Cortex of kidney (tissue), 1 donor: ENCODE measurements at places on chromosomes 5 and 9.
A peak's percentile ranks its signal among the peaks of the same experiment; 100 is the strongest.

GRCh38 chr5:73418244-73418691, 30.3 kb downstream of the FOXD1 start:
- no peak for DNase-seq

DNA sequence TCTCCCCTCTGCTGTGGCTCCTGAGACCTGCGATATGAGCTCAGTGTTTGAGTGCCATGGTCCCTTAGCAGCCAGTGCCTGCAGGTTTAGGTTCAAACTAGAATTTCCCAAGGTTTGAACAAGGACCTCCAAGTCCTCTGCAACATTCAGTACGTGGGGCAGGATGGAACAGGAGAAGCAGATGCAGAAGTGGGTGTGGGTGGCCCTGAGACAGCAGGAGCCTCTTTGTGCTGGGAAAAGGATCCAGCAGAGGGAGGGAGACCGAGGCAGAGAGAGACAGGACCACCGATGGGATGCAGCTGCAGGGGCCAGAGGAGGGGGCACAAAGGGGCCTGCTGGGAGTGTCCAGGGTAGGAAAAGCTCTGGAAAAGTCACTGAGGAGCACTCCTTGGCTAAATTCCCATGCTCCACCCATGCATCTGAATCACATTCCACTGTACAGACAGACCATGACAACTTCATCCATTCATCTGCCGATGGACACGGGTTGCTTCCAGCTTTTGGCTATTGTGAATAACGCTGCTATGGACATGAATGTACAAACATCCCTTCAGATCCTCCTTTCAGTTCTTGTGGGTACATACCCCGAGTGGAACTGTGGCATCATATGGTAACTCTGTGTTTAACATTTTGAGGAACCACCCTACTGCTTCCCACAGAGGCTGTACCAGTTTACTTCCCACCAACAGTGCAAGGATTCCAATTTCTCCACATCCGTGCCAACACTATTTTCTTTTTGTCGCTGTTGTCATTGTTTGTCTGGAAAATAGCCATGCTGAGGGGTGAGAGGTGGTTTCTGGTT, 26.7 kb upstream of the SUSD3 start:
- no peak for DNase-seq

DNA sequence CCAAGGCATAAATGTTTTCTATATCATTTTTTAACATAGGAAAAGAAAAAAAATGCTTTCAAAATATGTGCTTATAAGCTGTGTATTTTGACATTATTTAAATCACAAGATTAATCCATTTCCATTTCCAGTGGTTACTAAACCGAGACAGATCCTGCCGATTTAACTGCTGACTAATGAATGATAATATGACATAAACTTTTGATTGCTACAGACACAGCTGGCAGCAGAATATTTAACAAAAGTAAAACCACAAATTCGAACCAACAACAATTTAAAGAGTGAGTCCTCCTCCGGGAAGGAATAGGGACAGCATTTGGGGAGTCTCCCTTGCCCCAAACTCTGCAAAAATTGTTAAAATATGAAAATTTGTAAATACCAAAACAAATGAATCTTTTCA, 401.3 kb upstream of the DAB2 start:
- no peak for DNase-seq

GRCh38 chr5:169711551-169712225, 74.6 kb downstream of the DOCK2 start:
- no peak for DNase-seq

DNA sequence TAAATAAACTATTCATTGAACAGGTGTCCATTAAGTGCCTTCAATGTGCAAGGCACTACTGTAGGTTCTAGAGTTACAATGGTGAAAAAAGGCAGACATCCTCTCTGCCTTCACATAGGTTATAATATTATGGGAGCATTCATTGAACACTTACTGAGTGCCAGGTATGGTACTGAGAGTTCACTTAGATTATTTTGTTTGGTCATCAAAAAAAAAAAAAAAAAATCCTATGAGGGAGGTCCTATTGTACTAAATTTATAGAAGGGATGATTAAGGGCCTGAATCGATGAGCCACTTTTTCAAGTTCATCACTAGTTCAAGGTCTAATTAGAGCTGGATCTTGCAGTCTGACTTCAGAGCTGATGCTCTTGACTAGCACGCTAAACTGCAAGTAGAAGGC, 22.8 kb upstream of the PANK3 start:
- no peak for DNase-seq

- DNase-seq = no peak
These were observed 11.9 kb downstream of the MSX2 start for GRCh38 chr5:174736331-174736721.

DNA sequence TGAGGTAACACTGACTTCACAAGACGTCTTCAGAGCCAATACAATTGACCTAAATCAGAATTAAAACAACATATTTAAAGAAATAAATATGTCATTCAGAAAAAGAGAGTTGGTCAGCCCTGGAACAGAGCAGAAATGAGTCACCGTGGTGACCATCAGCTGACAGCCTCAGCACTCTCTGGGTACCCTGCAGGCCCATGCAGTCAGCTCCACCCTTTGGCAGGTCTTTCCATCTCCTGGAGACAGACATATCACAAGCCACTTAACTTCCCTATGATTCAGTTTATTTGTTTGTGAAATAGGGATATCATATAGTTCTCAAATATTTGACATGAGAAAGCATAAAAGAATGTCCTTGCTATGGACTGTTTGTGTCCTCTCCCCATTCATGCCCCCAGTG, 151.6 kb upstream of the MEF2C start:
- no peak for DNase-seq

DNA sequence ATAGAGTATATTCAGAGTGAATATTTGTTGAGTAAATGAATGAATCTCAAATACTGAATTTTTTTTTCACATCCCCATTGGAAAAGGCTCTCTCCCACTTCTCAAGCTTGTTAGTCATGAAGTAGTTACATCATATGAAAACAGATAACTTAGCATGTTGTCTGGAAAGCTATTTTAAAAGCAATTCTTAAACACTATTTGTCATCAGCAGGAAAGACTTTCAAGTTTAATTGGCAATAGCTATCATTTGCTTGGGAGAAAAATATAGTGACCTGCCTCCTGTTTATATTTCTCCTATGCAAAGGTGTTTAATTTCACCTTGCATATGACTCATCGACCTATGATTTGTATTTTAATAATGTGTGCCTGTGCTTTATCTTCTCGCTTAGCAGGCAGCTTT, 499.8 kb upstream of the GRIA1 start:
- no peak for DNase-seq

- no peak for DNase-seq
These were observed 48.2 kb upstream of the ZNF169 start for GRCh38 chr9:94210616-94211603.

GRCh38 chr9:94941211-94941875, 214.8 kb downstream of the AOPEP start:
- no peak for DNase-seq

GRCh38 chr9:69931340-69931739, 110.7 kb downstream of the CFAP95 start:
- DNase-seq = no peak

GRCh38 chr9:72012646-72013045, 47.8 kb downstream of the C9orf57 start:
- no peak for DNase-seq

DNA sequence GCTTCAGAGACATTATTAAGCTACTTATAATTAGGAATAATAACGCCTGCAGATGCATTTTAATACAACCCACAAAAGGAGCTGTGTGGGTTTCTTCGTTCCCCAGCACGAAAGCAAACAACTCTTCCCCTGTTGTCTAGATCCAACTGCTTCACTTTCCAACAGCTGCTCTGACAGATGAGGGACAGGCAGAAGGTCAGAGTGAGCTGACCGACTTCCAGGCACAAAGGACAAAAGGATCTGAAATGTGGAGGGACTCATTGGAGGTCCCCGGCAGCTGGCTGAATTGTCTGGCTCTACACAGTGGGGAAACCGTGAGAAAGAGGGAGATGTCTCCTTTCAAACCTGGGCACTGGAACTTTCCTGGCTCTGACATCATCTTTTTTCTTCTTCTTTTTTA, 79.1 kb upstream of the ALDH1B1 start:
- DNase-seq = no peak

- DNase-seq = no peak
These were observed 530 bp downstream of the UCK1 start for GRCh38 chr9:131530546-131530919.

DNA sequence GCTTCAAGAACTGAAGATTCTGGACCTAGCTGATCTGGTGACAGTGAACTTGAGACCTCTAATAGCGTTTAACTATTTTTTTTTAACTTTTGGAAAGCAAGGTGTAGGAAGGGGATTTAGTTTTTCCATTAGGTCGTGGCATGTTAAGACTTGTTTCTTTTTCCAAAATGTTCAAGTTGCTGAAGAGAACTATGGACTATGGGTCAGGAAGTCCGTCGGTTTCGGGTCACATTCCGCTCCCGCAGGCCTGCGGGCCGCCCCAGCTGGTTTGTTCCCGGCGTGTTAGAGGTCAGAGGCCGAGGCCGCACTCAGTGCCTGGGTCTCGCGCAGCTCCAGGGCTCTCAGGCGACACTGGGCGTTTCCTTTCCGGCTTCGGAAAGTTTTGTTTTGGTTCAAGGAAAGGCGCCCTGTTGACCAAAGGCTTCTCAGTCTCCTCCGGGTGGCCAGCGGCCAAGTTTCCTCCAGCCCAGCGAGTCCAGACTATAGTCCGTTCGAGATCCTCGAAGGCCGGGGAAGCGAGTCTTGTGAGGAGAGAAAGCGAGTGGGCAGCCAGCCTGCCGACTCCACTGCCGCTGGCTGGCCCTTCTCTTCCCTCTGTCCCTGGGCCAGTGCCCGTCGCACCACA, 586 bp upstream of the FCHO2 start:
- peak; percentile 11 for DNase-seq

- DNase-seq = no peak
These were observed 50.5 kb upstream of the FCN1 start for GRCh38 chr9:134968011-134968822.

- no peak for DNase-seq
These were observed 73.7 kb upstream of the IQGAP2 start for GRCh38 chr5:76329346-76329745.

- DNase-seq = no peak
These were observed 46.4 kb downstream of the GOLPH3 start for GRCh38 chr5:32127711-32128110.

DNA sequence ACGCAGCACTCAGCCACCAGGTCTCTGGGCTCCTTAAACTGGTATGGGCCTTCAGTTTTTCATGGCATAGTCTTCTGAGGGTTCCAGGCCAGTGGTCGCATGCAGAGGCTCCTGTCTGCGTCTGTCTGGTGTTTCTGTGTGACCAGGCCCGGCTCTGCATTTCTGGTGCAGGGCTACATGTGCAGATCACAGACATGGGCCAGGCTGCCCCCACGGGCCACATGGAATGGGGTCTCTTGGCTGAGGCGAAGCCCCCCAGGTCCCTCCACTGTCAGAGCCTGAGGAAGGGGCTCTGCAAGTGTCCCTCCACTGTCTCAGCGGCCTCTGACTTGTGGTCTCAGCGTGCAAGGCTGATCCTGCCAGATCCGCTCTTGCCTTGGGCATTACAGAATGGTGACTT, 15.6 kb upstream of the CARD19 start:
- DNase-seq = no peak

DNA sequence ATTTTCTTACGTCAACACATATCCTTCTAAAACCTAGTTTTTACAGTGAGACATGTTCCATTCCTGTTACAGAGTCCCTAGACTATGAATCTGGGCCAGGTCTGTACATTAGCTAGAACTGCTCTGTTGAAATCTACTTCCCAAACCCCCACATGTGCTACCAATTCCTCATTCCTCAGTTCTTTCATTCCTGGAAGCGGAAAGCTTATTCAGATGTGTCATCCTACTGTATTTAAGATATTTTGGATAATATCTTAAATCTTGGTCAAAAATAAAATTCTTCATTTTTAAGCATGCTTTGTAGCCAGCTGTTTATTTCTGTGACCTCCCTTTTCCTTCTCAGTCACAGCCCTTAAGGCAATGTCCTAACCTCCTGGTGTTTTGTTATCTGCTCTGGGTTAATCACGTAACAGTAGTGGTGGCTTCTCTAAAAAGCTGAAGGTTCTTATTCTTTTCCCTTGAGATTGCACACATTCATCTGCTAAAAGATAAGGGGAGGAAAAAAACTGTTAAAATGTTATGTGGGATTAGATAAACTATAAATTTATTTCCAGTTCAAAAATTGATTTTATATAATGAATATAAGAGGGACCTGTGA, 35.6 kb downstream of the GLRX start:
- no peak for DNase-seq

DNA sequence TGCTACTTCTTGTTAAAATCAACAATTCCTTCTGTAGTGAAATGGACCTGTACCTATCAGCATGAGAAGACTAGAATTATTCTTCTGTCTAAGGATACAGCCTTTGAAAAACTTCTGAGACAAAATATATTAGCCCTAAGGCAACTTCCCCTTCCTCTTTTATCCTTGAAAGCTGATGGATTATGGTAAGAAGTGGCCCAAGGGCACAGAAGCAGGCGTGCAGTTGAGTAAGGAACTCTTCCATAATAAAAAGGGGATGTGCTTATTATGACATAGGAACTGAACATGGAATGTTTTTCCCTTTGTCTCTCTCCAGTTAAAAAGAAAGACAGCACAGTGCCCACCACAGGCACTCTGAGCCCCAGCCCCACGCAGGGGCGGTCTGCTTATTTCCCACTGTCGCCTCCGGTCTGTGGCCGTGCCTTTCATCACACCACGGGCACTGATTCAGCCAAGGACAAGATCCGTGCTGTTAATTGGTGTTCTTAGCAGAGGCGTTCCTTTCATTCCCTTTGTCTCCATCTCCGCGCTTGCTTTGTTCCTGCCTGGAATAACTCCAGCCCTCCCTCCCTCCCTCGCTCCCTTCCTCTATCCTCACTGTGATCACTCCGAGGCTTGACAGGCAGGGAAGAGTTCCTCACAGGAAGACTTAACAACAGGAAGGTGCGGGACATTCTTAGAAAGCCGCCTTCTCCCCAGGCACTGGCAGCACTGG, 135.9 kb upstream of the OTULINL start:
- no peak for DNase-seq

GRCh38 chr9:135902655-135903357, 4.5 kb downstream of the CAMSAP1 start:
- DNase-seq = no peak

DNA sequence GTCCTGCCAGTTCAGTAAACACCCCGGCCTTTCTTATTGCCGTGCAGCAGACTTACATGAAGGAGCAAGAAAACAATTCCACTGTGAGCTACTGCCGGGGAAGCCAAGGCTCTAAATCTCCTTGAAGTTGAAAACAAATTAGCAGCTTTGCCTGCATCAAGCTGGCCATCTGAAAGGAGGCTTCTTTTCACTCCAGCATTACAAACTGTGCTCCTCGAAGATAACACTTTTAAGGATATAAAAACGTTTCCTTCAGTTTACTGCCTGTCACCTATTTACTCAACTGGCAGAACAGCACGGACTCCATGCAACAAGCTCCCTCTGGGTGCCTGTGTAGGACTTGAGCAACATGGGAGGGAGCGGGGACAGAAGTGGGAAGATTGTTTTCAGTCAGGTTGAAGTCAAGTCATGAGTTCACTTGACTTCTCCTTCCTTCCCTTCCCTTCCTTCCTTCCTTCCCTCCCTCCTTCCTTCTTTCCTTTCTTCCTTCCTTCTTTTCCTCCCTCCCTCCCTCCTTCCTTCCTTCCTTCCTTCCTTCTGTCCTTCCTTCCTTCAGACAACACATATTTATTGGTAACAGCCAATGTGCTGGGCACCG, 67.4 kb downstream of the ZNF608 start:
- DNase-seq = no peak
